Spinal cord (tissue), 10 donors: ENCODE measurements at places on chromosomes 4 and X. TPM values are rescaled to one million over a fixed set of nuclear protein-coding genes. Genes with fewer than 3 reads are reported as not detected.

DNA sequence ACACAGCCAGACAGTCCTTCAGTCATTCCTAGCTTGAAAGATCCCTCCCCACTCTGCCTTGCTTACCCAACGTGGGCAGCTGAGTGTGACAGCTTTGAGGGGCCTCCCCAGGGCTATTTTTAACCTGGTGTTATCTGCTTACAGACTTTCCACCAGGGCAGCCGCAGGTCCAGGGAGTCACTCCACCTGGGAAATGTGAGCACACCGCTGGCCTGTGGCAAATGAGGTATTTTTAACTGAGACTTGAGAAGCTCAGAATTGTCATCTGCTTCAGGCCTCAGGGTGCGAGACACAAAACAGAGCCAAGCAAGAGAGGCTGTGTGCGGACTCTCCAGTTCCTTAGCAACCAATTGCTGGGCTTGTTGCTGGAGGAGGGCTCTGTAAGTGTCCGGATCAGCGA, 13.0 kb downstream of the CORIN start:
- DNase-seq = no peak

- DNase-seq = peak; percentile 25
Measured at GRCh38 chrX:24877854-24878650, 137.7 kb downstream of the ARX start.

Gene SRPK3
- 1.2 TPM for total RNA-seq

DNA sequence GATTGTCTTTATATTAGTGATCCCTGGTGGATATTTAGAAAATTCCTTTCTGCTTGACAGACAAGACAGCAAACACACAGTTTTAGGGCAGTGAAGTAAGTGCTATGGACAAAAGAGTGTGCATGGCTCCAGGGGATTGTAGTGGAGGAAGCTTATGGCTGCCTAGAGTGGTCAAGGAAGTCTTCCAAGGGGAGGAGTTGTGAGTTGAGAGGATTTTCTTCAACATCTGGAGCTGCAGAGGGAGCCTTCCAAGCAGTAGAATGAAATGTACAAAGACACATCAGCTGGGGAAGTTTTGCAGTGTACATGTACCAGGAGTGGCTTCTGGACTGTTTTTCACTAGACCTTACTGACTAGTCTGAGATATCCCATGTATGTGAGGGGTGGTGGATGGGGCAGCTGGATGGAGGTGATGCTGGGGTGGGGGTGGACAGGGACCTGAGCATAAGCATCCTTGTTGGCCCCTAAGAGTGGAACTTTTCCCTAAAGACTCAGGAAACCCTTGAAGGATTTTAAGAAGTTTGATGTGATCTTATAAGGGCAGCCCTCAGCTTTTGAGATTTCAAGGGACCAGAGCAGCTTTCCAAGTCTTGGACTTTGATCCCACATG, 160.5 kb upstream of the TAPT1 start:
- no peak for DNase-seq

Gene CRMP1
- 99.1 TPM for total RNA-seq

DNA sequence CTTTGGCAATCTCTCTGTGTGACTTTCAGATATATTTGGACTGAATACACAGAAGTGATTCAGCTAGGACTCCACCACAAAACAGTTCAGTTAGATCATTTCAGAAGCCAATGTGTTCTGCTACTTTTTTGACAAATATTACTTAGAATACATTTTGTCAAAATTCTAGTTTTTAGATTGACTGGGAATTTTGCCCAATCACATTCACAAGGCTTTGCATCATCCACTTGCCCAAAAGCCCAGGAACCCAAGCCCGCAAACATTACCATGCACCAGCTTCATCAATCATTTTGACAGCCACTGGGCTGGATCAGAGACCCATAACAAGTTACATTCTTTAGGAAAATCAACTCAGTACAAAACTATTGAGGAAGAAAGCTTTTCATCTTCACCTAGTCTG, 256.6 kb upstream of the NDST3 start:
- no peak for DNase-seq

Gene NPNT
- 95.3 TPM for total RNA-seq

GRCh38 chrX:68163441-68163840, 269.9 kb downstream of the OPHN1 start:
- no peak for DNase-seq

Gene XAGE2
- total RNA-seq = not detected

DNA sequence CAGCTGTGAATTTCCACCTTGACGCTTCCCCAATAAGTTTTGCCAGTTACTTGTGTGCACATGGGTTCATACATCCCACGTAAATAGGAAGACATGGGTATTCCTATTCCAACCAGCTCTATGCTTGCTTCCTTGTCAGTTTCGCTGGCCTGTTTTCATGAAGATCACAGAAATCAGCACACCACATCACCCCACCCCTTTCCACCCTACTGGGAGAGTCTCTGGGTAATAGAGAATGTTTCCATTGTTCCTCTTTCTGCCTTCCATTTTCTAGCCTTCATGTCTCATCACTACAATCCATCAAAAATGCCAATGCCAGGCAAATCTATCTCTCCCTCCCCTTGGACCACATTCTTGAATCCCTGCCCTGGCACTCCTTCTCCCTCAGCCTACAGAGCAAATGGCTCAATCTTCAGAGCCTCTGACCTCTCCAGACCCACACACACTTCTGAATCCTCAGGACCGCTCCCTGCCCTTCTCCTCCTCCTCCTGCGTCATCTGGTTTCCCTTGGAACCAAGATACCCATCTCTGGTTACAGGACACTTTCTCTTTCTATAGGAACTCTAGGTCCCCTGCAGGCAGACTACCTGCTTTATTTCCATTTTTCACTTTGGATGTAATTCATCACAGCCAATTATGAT, 323.3 kb downstream of the DHX15 start:
- DNase-seq = no peak

Gene TMEM35A
- total RNA-seq = 80.1 TPM

Gene RGS12
- total RNA-seq = 44.6 TPM

- DNase-seq = no peak
Measured at GRCh38 chr4:150990250-150990649, 24.8 kb downstream of the LRBA start.

DNA sequence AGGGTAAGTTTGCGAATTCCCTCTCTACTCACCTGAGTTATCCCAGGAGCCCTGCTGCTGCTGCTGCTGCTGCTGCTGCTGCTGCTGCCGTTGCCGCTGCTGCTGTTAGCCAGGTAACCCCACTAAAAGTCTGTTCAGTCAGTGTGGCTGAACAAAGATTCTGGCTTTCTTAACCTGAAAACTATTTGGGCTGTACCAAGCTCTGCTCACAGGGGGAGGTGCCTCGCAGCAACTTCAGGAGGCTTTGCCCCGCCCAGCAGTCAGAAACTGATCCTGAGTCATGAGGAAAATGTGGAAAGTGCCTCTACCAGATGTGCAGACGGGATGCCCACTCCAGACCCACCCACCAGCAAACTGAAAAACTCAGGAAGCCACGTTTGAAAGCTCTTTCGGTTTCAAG, at the start of gene CAPN6:
Gene CAPN6 (minus strand): TSS at position 145 of the 400 bp plus-strand sequence. CDS start 6,547 bp downstream, outside the sequence.
- no peak for DNase-seq

GRCh38 chrX:134469486-134469885, 9.5 kb downstream of the HPRT1 start:
- no peak for DNase-seq

Gene MAP7D2
- total RNA-seq = 8.2 TPM
